ENCODE measurements at places on chromosomes 3 and 15. TPM values are rescaled to one million over a fixed set of nuclear protein-coding genes. Genes with fewer than 3 reads are reported as not detected.
A peak's percentile ranks its signal among the peaks of the same experiment; 100 is the strongest.

GRCh38 chr15:57220205-57220604 is 156.1 kb upstream of the CGNL1 start:
- no peak for DNase-seq

DNA sequence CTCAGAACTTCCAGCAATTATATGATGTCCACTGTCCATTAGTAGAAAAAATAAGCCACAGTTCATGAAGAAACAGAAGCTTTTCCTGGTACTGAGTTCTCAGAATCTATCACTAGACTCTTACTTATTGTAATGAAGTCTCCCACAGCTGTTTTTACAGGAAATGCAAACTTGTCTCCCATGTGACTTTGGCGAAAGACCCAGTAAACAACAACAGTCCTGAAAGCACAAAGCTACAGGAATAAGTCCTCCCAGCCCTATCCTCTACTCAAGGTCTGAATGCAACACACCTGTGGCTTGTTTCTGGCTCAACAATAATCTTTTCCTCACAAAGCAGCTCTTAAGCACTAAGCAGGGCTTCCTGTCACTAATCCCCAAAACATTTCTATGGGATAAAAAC is 55.9 kb downstream of the EOMES start:
- DNase-seq = no peak

DNA sequence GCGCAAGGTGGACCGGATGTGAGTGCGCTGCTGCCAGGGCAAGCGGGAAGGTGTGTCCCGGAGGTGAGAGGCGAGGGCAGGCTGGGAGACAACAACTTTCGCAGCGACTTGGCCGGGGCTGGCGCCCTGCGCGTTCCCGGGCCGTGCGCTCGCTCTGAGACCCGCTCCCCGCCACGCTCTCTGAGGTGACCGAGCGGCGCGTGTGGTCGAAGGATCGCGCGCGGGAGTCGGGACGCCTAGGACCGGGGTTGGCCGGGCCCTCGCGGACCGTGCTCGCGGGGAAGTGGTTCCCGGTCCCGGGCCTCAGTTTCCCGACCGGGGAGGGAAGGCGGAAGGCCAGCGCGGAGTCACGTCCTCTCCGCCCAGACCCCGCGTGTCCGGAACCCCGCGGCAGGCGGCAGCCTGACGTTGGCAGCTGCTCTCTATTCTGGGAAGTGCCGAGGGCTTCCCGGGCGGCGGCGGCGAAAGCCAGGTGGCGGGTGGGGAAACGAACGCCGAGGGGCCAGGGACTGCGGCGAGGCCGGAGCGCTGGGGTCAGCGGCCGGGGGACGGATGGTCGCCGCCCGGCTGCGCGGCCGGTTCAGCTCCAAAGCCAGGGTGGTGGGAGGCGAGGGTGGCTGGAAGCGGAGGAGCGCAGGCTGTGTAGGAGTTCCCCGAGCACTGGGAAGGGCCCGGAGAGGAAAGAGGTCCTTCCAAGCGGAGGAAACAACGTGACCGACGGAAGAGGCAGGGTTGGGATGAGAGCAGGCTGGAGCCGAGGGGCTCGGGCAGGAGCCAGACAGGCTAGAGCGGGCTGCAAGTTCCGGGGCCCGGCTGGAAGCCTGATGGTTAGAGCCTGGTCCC is 1.0 kb upstream of the IGF2BP2 start:
- peak; percentile 76 for DNase-seq

DNA sequence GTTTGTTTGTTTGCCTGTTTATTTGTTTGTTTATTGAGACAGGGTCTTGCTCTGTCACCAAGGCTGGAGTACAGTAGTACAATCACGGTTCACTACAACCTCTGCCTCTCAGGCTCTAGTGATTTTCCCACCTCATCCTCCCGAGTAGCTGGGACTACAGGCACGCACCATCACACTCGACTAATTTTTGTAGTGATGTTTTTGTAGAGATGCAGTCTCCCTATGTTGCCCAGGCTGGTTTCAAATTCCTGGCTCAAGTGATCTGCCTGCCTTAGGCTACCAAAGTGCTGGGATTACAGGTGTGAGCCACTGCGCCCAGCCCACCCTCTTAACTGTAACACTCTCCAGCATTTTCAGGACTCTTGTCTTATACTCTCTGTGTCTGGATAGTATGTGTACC is 26.7 kb downstream of the PLD1 start:
- no peak for DNase-seq

DNA sequence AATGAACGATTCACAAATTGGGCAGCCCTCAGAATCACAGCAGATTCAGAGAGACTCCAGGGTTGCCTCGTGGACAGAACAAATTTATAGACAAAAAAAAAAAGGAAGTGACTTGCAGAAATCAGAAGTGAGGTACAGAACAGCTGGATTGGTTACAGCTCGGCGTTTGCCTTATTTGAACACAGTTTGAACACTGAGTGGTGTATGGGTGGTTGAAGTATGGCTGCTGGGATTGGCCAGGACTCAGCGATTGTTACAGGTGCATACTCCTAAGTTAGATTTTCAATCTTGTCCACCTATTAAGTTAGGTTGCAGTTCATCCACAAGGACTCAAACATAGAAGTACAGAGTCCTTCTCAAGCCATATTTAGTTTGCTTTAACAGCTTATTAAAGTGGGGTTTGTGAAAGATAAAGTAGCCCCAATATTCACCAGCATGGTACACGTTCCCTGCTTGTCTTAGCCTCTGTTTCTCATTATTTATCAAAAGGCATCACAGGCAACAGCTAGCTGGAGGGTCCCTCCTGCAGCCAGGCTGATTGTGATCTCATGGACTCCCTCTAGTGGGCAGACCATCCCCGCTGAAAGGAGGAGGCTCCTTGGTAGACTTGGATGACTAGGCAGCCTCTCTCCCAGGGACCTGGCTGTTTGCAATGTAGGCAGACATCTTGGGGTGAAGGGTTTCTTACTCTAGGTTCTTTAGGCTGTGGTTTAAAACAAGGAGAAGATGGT is 17.6 kb upstream of the ALDH1L1 start:
- peak; percentile 88 for DNase-seq

- DNase-seq = no peak
Observed at GRCh38 chr3:25454005-25454927, 26.2 kb downstream of the RARB start.

- DNase-seq = no peak
Observed at GRCh38 chr3:186883686-186884058, 41.2 kb downstream of the ADIPOQ start.

- no peak for DNase-seq
Observed at GRCh38 chr3:183576487-183577107, 21.1 kb upstream of the KLHL6 start.

DNA sequence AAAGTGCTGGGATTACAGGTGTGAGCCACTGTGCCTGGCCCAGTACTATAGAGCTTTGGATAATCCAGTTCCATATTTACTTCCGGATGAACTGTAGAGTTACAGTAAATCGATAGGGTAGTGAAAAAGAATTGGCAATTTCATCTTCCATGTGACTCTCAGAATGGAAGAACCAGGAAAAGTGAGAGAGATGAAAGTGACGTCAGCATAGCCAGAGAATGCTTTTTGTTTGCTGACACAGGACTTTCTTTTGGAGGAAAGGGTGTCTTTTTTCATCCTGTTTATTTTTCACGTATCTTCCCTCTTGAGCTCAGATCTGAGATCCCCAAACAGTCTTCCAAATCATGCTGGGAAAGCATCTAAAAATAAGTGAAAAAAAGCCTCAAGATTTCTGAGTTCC is 91.2 kb upstream of the KCNAB1 start:
- DNase-seq = no peak

DNA sequence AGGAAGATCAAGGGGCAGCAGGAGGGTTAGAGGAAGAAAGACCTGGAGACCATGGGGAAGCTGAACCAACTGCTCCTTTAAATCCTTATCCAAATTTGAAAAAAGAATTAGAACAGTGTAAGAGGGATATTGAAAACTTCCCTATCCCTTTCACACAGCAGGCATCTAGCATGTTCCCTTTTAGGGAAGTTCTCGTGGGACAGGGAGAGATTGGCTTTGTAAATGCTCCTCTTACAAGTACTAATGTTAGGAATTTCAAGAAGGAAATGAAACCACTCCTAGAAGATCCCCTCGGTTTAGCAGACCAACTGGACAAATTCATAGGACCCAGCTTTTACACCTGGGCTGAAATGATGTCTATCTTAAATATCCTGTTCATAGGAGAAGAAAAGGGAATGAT is 41.5 kb downstream of the PPCDC start:
- no peak for DNase-seq

- DNase-seq = no peak
Observed at GRCh38 chr3:49883998-49884397, 14.3 kb upstream of the CAMKV start.

The C3orf20 gene
- 0.30 TPM for total RNA-seq

The ERC2 gene
- 0.27 TPM for total RNA-seq

The AEN gene
- 22.3 TPM for total RNA-seq

The FOXL2 gene
- not detected for total RNA-seq

The PAQR9 gene
- not detected for total RNA-seq

The DNASE1L3 gene
- total RNA-seq = 19.8 TPM

The GOLGA8H gene
- 6.5 TPM for total RNA-seq
